Activated gamma-delta T cell treated with anti-CD3 and anti-CD28 coated beads, Interleukin-2, amount 50 U/mL, for 16 hours (primary cell): ENCODE measurements at places on chromosomes 16 and 17.

- no peak for DNase-seq
Observed at GRCh38 chr17:43309505-43310332, 75.9 kb upstream of the RNU2-1 start.

DNA sequence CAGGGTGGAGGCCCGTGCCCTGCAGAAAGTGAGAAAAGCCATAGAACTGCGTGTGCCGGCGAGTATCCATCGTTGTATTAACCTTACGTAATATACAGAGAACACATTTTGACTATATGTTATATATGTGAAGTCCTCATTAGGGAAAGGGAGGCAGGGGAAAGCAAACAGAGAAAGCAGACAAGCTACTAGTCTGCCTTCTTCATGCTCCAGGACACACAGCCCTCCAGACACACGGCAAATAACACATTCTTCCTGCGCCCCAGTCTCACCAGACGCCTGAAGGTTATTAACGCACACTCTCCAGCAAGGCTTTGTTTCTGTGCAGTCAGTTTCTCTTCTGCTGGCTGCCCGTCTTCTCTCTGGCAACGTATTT lies 28.8 kb downstream of the PRDM7 start:
- no peak for DNase-seq

DNA sequence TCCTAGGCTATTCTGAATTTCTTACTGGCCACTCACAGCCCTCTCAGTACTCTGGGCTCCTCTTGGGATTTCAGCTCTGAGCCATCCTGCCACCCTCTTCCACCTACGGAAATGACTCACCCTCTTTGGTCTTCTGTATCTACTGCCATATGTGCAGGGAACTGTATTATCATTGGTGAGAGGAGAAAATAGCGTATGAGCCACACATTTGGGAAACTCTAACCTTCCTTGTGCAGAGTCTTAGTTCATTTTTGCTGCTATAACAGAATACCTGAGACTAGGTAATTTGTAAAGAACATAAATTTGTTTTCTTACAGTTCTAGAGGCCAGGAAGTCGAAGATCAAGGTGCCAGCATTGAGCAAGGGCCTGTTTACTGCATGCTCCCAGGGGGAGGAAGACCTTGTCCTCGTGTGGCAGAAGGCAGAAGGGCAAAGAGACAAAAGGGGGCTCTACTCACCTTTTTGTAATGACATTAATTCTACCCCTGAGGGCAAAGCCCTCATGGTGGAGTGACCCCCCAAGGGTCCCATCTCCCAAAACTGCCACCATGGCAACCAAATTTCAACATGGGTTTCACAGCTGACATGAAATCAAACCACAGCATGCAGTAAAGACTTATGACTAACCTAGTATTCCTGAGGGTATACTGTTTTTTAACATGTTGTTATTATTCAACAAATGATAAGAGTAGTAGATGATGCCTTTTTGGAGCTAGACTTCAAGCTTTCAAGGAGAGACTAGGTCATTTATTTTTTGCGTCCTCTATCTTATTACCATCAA lies 191.8 kb downstream of the PRKCA start:
- no peak for DNase-seq

DNA sequence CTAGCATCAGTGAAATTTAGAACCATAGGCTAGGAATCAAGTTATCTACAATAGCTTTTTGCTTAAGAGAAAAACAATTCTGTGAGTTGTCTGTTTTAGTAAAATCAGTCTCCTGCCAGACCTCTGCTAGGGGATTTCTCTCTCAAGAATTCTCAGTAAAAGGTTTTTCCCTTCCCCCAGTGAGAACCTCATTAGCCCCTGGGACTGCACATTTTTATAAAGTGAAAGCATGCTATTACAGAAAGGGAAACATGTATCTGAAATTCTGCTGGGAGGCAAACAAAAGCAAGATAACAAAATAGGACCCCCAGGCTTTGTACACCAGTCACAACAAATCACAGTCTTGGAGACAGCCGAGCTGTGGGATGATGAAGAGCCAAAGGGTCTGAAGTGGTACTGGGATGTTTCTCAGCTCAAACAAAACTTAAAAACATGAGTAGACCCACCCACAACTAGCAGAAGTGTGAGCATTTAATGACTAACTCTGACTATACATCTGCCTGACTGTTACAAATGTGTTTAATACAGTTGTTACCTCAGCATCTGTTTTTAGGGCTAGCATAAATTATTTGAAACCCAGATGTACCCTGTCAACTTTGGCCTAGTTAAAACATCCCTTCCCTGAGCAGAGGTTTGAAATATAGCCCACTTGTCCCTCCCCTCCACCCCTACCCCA lies 20.0 kb upstream of the GLG1 start:
- no peak for DNase-seq

DNA sequence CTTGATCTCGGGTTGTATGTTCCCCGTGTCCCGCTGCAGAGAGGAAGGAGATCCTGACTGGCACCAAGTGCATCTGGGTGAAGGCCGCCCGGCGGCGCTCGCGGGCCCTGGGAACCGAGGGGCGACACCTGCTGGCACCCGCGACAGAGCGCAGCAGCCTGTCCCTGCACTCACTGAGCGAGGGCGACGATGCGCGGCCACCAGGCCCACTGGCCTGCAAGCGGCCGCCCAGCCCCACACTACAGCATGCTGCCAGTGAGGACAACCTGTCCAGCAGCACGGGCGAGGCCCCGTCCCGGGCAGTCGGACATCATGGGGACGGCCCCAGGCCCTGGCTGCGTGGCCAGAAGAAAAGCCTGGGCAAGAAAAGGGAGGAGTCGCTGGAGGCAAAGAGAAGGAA lies 7.5 kb downstream of the BTBD17 start:
- no peak for DNase-seq

- no peak for DNase-seq
Observed at GRCh38 chr17:79742951-79743476, 12.3 kb downstream of the ENPP7 start.

DNA sequence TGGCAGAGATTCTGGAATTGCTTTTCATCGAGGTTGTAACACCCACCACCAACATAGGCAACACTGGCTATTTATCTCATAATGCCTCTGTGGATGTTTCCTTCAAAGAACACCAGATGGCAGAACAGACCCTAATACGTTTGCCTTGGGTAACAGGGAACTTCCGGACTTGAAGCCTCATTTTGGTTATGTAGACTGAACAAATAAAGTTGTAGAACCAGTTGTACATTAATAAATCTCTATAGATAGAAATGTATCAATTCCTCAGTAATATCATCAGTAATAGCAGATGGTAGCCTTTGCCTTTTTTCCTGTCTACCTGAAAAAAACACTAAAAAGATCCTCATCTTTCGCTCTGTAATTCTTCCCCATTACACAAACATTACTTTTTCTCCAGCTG lies 25.9 kb upstream of the APOH start:
- DNase-seq = no peak

DNA sequence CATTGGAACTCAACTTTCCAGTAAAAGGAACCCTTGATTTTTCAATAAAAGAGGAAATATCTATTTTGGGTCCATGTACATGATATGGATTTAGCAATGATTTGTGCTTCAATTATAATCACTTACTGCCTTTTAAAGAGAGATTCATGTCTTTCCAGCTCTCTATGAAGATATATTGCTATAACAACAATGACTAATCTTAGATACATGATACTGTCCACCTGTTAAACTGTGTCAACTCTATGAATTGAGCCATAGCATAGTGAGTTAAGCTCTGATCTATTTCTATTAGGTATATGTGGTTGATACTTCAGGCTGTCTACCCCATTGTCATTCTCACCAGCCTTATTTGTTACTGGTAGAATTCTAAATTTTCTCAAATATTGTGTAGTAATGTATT lies 15.0 kb upstream of the MPHOSPH6 start:
- no peak for DNase-seq
